Foreskin fibroblast (primary cell): ENCODE measurements at places on chromosomes 6 and 20.

GRCh38 chr6:4778086-4778485, 1.9 kb downstream of the CDYL start:
- no peak for DNase-seq

DNA sequence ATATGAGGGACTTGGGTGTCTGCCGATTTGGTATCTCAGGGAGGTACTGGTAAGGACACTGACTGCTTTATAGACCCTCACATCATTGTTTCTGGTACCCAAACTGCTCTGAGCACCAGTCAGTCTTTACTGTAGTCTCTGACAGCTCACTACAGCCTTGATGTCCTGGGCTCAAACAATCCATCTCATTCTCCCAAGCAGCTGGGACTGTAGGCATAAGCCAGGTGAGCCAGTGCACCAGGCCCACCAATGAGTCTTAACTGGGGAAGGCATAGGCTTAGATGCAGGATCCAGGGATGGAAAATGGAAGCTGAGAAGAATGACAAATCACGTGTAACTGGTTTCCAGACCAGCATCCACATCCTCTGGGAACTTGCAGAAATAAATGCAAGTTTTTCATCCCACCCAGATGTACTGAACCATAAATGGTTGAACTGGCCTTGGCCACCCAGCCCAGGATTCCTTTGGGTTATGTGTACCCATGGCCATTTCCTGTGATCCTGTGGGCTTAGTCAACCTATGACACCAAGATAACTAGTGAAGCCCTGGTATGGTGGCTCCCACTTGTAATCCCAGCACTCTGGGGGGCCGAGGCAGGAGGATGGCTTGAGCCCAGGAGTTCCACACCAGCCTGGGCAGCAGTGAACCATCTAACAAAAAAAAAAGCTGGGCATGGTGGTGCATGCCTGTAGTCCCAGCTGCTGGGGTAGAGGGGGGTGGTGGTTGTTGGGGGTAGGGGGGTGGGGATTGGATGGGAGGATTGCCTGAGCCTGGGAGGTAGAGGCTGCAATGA, 5.8 kb downstream of the TUBB start:
- peak; percentile 69 for DNase-seq

GRCh38 chr20:43921227-43921780, 6.7 kb downstream of the TOX2 start:
- DNase-seq, result no peak

DNA sequence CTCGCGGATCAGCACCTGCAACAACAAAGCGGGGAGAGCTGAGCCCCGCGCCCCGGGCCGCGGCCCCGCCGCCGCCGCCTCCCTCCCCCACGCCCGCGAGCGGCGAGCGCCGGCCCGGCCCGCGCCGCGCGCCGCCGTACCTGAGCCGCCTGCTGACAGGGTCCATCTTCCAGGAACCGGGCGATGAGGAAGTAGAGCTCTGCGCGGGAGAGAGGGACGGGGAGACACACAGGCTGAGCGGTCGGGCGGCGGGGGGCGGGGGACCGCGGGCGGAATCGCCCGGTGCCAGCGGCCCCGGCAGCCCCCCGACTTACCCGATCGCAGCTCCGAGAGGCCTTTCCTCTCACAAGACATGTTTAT, 359 bp downstream of the PHIP start:
- DNase-seq, result no peak

GRCh38 chr6:49001856-49002541, 461.1 kb downstream of the MMUT start:
- peak; percentile 47 for DNase-seq

DNA sequence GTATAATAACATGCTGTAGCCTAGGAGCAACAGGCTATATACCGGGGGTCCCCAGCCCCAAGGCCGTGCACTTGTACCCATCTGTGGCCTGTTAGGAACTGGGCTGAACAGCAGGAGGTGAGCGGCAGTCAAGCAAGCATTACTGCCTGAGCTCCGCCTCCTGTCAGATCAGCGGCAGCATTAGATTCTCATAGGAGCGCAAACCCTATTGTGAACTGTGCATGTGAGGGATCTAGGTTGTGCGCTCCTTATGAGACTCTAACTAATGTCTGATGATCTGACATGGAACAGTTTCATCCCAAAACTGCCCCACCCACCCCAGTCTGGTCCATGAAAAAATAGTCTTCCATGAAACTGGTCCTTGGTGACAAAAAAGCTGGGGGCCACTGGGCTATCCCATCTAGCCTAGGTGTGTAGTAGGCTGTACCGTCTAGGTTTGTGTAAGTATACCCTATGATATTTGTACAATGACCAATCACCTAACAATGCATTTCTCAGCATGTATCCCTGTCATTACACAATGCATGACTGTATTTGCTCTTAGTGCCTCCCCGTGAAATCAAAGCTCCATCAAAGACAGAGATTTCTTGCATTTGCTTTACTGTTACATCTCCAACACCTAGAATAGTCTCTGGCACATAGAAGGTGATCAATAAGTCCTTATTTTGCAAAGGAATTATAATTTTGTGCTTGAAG, 30.8 kb downstream of the NHSL1 start:
- peak; percentile 80 for DNase-seq

- DNase-seq, result no peak
These were observed 52.4 kb upstream of the SERINC1 start for GRCh38 chr6:122524056-122524455.

- DNase-seq, result no peak
These were observed 40.8 kb upstream of the SPTLC3 start for GRCh38 chr20:12967932-12968331.
